H9 (cell line): ENCODE measurements at places on chromosomes 5 and 9. TPM values are rescaled to one million over a fixed set of nuclear protein-coding genes. Genes with fewer than 3 reads are reported as not detected.
A peak's percentile ranks its signal among the peaks of the same experiment; 100 is the strongest.

DNA sequence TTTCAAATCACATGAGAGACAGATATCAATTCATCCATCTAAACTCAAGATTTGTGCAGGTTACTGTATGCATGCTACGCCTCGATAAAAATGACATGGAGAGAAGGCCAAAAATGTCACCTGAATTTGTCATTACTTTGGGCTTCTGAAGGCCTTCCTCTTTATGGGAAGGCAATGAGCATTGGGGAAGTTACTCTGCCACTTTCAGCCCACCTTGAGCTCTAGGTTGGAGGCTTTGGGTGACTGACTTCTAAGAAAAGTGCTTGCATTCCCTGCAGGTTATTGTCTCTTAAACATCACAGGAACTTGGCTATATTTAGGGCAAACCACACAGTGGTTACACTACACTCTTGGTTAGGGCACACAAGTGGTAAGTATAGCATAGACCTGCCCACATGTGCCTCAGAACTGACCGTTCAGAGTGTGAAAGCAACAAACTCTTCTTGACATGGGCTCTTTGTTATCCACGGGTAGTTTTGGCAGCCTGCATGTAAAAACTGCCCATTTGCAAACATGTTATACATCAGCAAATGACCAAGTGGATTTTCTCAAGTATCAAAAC is 169.5 kb downstream of the ZNF608 start:
- no peaks in the 10 kb centered on the region for H3K27me3 ChIP-seq
- no peaks in the 10 kb centered on the region; the same call in 2 of the 3 replicates for H3K36me3 ChIP-seq
- H3K27ac ChIP-seq = no peak overlapping the region
- no peak for DNase-seq
- H3K4me1 ChIP-seq = peaks cover 20% of the 10 kb centered on the region
- H3K4me3 ChIP-seq = no peak overlapping the region

GRCh38 chr5:10756549-10756948 is 4.5 kb downstream of the DAP start:
- no peak overlapping the region for H3K27ac ChIP-seq
- H3K4me1 ChIP-seq = peaks cover 2% of the 10 kb centered on the region; the same call in 1 of the 2 replicates
- peaks cover 24% of the 10 kb centered on the region for H3K36me3 ChIP-seq
- DNase-seq = no peak

DNA sequence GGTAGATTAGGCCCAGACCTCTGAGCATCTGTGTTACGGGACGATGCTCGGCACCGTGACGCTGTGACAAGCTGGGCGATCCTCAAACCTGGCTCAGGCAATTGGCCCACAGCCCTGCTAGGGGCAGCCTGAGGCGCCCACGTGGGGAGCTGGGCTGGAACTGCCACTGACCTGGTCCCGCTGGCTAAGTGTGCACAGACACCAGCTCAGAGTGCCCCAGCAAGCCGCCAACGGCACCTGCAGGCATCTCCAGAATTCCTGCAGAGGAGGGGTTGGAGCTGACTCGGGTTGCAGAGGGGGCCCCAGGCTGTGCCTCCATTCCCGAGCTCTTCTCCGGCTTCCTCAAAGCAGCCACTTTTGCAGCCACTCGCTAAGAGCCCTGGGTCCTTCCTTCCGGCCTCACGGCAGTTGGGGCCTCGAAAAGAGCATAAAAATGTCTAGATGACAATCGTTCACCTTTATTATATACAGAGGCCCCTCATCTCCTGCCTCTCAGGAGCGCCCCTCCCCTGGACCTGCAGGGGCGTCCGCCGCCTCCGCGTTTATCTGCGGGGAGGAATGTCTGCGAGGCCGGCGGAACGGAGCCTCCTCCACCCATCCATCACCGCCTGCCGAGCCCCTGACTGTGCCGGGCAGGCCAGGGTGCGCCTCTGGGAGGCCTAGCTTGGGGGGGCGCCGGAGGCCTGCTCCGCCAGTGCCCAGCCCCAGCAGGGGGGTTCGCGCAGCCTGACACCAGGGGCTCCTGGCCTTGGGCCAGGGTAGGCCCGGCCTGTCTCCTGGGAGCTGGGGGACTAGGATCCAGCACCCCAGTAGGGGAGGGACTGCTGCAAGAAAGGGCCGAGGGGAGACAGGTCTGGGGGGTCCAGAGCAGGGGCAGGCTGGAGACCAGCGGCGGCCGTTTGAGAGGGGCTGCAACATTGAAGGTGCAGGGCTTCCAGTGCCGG is 144.9 kb downstream of the BARX1 start:
- no peaks in the 10 kb centered on the region; the same call in 1 of the 2 replicates for H3K4me1 ChIP-seq
- H3K36me3 ChIP-seq = no peaks in the 10 kb centered on the region
- no peak overlapping the region for H3K27ac ChIP-seq
- DNase-seq = peak; percentile 64

DNA sequence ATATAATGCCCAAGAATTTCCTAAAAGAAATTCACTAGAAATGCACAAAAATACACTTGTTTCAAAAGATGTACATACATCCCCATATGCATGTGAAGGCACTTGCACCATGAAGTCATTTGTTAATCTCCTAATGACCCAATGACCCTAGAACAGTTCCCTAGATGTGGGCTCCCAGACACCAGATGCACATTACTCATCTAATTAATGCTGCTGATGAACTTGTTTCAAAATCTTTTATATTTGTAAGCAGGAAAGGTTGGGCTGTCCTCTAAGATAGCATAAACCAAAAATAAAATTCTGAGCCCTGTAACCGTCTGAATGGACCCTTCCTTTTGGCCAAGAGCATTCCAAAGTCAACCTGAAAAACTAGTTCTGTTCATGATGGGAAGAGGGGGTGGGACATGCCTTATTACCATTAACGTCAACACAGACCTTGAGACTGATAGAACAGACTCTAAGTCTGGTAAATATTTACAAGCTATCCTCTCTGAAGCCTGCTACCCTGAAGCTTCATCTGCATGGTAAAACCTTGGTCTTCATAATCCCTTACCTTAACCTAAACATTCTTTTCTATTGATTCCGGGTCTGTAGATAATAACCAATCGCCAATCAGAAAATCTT is 91.0 kb upstream of the DAPK1 start:
- no peaks in the 10 kb centered on the region for H3K27me3 ChIP-seq
- H3K36me3 ChIP-seq = no peaks in the 10 kb centered on the region; the same call in 2 of the 3 replicates
- DNase-seq = no peak

DNA sequence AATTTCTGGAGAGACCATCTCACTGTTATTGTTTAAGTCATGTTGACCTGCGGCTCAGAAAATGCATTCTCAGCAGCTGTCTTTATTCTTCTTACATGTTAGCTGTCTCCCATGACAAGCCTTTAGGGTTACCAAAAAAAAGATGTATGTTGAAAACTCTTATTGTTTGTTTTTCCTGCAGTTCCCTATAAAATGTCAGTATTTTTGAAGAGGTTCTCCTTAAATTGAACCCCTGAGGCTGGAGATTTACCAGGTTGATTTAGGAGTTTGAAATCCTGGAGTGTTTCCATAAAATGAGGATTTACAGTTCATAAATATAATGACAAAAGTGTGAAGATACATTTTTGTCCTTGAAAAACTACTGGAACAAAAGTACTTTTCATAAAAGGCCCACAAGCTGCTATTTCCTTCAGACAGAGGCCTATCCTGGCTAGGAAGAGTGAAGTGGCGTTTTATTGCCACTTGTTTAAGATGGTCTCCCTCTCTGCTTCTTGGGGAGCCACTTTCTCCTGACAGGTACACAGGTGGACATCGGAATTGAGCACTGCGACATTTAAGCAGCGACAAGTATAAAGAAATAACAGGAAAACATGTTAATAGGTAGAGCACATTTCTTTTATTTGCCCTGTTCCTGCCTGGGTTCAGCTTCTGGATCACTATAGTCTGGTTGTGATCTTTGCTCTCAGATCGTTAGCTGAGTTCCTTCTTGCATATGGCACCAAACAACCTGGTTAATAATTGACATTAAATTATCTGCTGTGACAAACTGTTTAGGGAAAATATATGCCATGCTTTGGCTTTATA is 344.8 kb upstream of the RPS23 start:
- H3K27me3 ChIP-seq = no peaks in the 10 kb centered on the region
- H3K36me3 ChIP-seq = peaks cover 9% of the 10 kb centered on the region
- no peak for DNase-seq
- H3K4me3 ChIP-seq = no peak overlapping the region
- H3K27ac ChIP-seq = no peak overlapping the region

DNA sequence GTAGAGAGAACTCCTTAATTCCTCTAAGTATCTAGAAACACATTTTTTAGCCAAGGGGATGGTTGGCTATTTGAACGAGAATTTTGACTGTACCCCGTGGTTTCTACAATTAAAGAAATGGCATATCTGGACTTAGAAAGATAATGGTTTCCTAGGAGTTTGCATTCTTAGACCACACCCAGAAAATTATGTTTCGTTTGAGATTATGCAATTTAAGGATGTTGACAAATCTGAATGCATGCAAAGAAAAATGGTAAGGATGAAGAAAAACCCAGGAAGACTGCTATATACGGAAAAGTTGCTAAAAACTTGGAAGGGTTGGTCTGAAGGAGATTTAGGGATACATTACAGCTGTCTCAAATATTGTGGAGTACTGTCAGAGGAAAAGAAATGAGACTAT is 538.5 kb upstream of the WWC1 start:
- no peaks in the 10 kb centered on the region for H3K27me3 ChIP-seq
- no peaks in the 10 kb centered on the region for H3K36me3 ChIP-seq
- no peak overlapping the region for H3K4me3 ChIP-seq
- H3K27ac ChIP-seq = no peak overlapping the region
- no peak for DNase-seq

CKMT2 gene
- total RNA-seq = 1.5 and 1.8 TPM in 2 replicates

LIX1 gene
- total RNA-seq = 0.07 and 0.13 TPM in 2 replicates

DNA sequence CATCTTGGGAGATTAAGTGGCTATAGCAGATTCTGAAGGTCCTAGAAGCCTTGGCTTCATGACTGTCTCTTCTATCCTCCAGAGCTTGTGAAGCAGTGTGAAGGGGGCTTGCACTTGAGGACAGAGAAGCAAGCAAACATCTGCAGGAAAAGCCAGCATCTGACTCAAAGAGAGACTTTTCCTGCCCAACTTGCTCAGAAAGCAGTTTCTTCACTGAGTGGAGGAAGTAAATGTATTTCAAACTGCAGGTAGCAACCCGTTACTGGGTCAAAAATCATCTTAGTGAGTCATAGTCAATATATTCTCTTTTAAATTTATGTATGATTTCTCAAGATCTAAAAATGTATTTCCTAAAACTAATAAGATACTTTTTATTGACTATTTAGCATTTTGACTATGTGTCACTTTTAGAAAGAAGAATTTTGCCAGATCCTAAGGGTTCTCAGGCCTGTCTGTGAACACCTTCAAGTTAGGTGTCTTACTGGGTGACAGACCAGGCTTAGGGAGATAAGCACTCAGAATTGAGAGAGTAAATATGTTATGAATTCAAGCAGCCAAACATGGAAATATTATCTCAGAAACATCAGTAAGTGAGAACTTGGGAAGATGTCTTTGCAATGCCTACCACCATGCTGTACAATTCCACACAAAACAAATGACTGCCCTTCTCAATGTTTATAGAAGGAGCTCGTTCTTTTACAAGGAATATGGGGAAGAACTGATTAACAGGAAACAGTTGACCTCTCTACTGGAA is 72.6 kb upstream of the DMAC1 start:
- H3K4me3 ChIP-seq = no peak overlapping the region
- H3K36me3 ChIP-seq = no peaks in the 10 kb centered on the region; the same call in 1 of the 2 replicates
- H3K27me3 ChIP-seq = no peaks in the 10 kb centered on the region
- no peak for DNase-seq
- no peaks in the 10 kb centered on the region for H3K4me1 ChIP-seq
- no peak overlapping the region for H3K27ac ChIP-seq

DNA sequence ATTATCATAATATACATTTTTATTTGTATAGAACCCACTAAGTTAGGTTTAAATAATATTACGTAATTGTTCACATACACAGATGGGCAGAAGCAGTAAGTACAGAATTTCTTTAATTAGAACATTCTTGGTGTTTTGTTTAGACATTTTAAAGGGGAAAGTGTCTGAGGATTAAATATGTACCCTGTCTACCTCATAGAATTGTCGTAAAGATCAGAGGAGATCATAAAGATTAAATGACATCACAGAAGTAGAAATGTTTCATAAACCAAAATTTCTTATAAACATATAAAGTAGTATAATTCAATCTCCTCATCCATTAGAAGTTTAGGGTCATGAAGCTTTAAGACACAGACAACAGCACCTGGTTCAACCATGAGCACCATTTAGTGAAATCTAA is 20.1 kb downstream of the DEPDC1B start:
- peaks cover 28% of the 10 kb centered on the region for H3K36me3 ChIP-seq
- no peaks in the 10 kb centered on the region for H3K27me3 ChIP-seq
- no peak for DNase-seq
- H3K27ac ChIP-seq = no peak overlapping the region

DNA sequence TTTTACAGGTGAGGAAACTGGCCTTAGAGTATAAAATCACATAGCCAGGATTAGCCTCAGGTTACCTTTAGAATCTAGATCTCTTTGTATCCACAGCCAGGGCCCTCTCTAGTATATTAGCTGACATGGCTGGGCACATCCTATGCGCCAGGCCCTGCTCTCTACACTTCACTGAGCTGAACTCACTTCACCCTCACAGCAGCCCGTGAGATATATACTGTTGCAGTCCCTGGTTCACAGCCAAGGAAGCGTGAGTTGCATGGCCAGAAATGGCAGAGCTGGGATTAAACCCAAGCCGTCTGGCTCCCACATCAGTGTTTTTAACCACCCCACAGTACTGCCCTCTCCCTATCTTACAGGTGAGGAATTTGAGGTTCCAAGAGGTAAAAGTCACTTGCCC is 58.4 kb downstream of the DAB2IP start:
- no peak for DNase-seq
- no peak overlapping the region for H3K4me3 ChIP-seq
- no peak overlapping the region for H3K27ac ChIP-seq
- H3K4me1 ChIP-seq = no peaks in the 10 kb centered on the region
- H3K36me3 ChIP-seq = 0 out of 2 replicates have a peak, but pooled peaks cover 4% of the 10 kb centered on the region

CENPP gene
- total RNA-seq = 8.9 and 9.1 TPM in 2 replicates

- no peaks in the 10 kb centered on the region for H3K4me1 ChIP-seq
- peaks cover 12% of the 10 kb centered on the region for H3K36me3 ChIP-seq
- no peak overlapping the region for H3K27ac ChIP-seq
Measured at GRCh38 chr9:68973619-68974018, 40.3 kb downstream of the PRKACG start.

GRCh38 chr5:2262620-2263019 is 379.9 kb upstream of the IRX4 start:
- H3K27ac ChIP-seq = no peak overlapping the region
- DNase-seq = no peak

DNA sequence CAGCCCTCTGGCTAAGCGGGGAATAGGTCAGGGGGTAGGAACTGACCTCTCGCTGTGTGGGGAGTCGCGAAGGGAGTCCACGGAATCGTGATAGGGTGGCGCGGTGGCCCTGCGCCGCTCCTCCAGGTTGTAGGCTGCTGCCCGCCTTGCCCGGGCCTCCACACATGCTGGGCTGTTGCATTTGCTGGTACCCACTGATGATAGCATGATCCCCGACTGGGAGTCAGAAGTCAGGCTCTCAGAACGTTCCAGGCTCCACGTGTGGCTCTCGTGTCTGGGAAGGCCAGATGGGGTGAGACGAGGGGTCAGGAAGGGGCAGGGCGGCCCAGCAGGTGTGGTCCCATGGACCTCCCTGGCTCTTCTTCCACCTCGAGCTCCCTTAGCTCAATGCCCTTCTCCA is 56.0 kb downstream of the PSD2 start:
- H3K27ac ChIP-seq = no peak overlapping the region
- no peaks in the 10 kb centered on the region for H3K4me1 ChIP-seq
- no peaks in the 10 kb centered on the region for H3K36me3 ChIP-seq
- DNase-seq = no peak
- no peak overlapping the region for H3K4me3 ChIP-seq

GRCh38 chr5:78295035-78295961 is 800 bp upstream of the AP3B1 start:
- H3K36me3 ChIP-seq = peaks cover 9% of the 10 kb centered on the region; the same call in 1 of the 2 replicates
- peak; percentile 76 for DNase-seq
- H3K27me3 ChIP-seq = no peaks in the 10 kb centered on the region

OBP2A gene
- not detected in 2 replicates for total RNA-seq

C9 gene
- not detected in 2 replicates for total RNA-seq
